ENCODE measurements at places on chromosomes 13 and 19. TPM values are rescaled to one million over a fixed set of nuclear protein-coding genes. Genes with fewer than 3 reads are reported as not detected.

The ZSCAN1 gene
- 0.78 TPM for total RNA-seq

The DLL3 gene
- total RNA-seq: not detected

The SRRM5 gene
- total RNA-seq: 0.43 TPM

The CD33 gene
- 2.2 TPM for total RNA-seq

DNA sequence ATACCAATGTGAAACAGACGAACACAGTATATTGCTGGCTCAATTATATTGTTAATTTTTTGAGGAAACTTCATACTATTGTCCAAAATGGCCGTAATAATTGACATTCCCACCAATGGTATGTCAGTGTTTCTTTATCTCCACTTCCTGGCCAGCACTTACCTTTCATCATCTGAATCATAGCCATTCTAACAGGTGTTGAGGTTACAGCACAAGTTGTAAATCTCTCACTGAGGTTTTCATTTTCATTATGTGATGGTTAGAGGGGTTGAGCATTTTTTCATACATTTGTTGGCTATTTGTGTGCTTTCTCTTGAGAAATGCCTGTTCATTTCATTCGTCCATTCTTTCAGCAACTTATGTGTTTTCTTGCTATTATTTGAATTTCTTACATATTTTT lies 824.0 kb downstream of the UQCRFS1 start:
- no peaks in the 10 kb centered on the region for H3K4me1 ChIP-seq
- H3K27me3 ChIP-seq: no peaks in the 10 kb centered on the region
- DNase-seq: no peak
- H3K4me3 ChIP-seq: no peak overlapping the region
- no peaks in the 10 kb centered on the region for H3K36me3 ChIP-seq

The URAD gene
- total RNA-seq: not detected

The CPT1C gene
- 6.1 TPM for total RNA-seq
